ENCODE measurements at places on chromosomes 6 and 20.

GRCh38 chr6:31676322-31676903 lies 4.5 kb downstream of the LY6G5C start:
- no peak for DNase-seq

GRCh38 chr20:2799271-2799670 lies 1.2 kb downstream of the CPXM1 start:
- no peak for DNase-seq

DNA sequence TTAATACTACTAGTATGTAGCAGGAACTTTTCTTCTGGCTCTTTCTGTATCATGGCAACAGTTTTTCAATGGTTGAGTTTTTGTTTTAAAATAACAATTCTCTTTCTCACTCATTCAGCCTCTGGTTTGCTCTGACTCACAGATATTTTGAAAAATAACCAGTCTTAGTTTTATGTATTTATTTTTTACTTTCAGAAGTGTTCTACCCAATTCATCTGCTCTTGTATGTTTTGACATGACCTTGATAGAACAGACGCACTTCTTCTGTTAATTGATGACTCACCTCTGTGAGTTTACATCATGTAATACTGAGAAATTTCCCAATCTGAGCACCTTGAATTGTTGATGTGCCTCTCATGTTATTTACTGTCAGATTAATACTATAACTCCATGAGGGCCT lies 178.9 kb downstream of the SASH1 start:
- no peak for DNase-seq

DNA sequence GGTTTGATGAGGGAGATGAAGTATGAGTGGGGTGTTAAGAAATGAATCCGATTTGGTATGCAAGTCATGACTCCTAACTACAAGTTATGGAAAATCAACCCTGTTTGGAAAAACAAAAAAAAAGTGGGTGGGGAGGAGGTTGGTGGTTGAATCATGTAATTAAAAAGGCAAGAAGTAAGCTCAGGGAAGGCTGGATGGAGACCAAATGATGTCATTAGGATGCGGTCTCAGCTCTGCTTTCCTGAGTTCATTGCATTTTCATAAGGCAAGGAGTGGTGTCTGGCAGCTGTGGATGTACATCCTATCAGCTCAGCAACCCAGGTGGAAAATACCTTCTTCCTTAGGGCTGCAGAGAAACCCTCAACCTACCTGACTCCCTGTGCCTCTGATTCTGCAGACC lies 60.4 kb upstream of the AKAP12 start:
- no peak for DNase-seq

DNA sequence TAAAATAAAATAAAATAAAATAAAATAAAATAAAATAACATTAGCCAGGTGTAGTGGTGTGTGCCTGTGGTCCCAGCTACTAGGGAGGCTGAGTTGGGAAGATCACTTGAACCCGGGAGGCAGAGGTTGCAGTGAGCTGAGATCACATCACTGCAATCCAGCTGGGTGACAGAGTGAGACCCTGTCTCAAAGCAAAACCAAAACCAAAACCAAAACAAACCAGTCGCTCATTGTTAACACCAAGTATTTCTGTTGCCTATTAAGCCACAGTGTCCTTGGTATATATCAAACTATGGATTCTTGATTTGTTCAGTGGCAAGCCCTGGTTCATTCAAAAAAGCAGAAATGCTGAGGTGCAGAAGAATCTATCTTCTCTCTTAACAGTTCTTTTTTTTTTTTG lies 65.7 kb downstream of the PYGB start:
- DNase-seq: no peak

- no peak for DNase-seq
These were observed 5.4 kb upstream of the CPXM1 start for GRCh38 chr20:2805689-2806350.

DNA sequence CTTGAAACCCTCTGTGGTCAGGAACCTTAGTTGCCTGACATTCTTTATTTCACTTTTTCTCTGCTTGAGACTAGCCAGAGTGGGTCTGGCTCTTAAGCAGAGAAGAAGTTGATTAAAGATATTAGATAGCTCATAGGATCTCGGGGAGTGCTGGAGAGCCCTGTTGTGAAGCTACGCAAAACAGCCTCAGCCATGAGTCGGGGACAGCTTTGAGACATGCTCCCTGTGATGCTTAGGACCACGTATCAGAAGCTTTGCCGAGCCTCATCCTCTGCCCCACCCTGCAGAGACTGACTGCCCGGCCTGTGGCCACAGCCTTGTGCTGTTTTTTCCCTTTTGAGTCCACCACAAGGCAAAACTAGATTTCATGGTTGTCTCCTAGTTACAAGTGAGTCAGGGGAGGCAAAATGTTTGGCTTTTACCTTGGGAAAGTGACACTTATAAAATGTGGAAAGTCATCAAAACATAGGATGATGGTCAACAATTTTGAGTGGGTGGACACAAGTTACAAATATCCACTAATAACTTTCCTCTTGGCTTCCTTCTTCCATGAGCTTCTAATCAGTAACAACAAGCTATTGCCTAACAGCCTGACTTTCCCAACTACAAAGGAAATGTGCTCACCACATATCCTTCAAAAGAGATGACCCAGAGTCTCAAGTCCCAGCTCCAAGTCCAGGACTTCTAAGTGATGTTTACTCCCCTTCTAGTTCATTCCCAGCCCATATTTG lies 108.4 kb downstream of the JAG1 start:
- no peak for DNase-seq

GRCh38 chr6:4653141-4653540 lies 123.1 kb upstream of the CDYL start:
- no peak for DNase-seq

DNA sequence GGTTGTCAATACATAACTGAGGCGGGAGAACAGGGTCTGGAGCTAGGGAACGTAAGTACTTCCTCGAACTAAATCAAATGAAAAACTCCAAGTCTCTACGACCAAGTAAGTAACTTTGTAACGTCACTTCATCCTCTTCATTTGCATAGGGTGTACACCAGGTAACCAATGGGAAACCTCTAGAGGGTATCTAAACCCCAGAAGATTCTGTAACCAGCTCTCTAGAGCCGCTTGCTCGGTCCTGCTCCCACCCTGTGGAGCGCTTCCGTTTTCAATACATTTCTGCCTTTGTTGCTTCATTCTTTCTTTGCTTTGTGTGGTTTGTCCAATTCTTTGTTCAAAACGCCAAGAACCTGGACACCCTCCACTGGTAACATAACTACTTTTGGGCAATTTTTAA lies 133.5 kb upstream of the TMEM170B start:
- no peak for DNase-seq

DNA sequence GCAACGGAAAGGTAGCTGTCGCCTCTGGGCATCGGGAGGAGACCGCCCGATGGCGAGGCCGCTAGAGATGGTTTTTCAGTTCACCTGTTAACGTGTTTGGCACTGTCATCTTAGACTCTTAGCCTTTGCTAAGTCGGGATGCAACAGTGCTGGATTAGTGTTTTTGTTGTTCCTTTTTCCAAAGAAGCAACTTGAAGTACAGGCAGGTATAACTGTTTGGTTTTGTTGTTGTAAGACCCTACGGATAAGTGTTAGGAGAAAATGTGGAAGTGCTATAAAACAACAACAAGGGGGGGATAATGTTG lies 723 bp downstream of the MANEA start:
- no peak for DNase-seq

- DNase-seq: no peak
These were observed 12.5 kb upstream of the THBD start for GRCh38 chr20:23061734-23062561.

DNA sequence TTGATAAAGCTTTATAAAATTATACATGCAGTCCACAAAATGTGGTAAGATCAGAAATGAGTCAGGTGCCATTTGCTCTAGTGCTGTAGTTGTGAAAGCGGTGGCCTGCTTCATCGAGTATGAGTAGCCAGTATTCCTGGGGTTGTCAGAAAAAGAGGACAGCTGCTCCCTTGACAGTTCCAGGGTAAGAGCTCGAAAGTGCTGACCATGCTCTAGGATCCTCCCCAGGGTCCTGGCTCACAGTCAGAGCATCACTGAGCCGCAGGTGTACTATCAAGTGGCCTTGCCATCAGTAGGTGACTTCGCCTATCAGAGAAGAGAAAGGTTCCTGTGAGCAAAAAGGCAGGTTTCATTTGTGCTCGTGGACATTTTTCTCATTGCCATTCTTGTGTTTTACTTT lies 3.6 kb downstream of the BTBD3 start:
- DNase-seq: no peak

DNA sequence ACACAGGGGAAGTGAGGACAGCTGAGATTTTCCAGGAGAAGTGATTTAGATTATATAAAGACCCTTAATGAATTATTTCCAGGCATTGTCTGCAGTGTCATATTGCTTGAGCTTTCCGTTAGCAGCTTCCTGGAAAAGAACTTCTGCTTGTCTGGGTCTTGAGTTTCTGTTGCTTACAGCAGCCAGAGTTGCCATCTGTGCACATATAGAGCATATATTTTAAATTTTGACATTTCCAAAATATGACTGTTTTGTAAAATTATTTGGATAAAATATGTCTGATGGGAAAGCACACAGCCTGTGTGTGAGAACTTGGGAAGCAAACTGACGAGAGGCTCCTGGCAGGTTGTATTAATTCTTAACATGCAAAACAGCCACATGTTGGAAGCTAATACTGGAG lies 21.0 kb upstream of the NKX2-2 start:
- DNase-seq: no peak

- no peak for DNase-seq
These were observed 56.1 kb downstream of the GNAS-AS1 start for GRCh38 chr20:58794510-58795180.

DNA sequence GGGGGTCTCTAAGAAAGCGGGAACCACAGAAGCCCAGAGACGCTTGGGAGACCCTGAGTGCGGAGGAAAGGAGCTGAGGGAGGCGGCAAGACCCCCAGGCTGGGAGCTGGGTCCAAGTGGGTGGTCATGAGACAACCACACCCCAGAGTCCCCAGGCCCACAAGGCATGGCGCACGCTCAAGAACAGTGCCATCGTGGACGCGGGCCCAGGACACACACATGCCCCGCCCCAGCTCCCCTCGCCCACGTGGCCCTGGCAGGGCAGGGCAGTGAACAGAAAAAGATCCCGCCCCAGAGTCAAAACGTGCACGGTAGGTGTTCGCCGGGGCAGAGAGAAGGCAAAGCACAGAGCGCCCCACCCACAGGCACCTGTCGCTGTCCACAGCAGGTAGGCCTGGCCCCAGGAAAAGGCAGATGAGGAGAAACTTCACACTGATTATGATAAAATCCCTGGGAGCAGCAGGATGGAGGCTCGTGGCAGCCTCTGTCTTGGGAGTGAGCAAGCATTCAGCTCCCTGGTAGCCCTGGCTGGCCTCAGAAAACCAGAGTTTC lies 50.0 kb downstream of the BPIFB1 start:
- no peak for DNase-seq

DNA sequence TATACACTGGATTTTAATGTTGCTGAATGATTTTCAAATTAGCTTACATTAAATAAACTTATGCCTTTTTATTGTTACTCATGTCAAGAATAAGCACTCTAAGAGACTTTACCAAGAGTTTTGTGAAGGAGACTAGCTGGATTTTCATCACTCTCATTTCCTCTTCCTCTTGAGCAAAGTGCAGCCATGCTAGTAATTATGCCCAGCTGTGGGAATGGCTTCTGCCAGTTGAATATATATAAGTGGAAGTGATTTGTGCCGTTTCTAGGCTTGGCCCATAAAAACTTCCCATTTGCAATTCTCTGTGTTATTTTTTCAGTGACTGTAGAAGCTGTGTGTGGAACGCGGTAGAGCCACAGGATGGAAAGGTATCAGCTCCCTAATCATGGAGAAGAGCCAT lies 255.8 kb downstream of the HDGFL1 start:
- no peak for DNase-seq

- no peak for DNase-seq
These were observed 35.1 kb downstream of the SYNJ2 start for GRCh38 chr6:158016571-158017383.

DNA sequence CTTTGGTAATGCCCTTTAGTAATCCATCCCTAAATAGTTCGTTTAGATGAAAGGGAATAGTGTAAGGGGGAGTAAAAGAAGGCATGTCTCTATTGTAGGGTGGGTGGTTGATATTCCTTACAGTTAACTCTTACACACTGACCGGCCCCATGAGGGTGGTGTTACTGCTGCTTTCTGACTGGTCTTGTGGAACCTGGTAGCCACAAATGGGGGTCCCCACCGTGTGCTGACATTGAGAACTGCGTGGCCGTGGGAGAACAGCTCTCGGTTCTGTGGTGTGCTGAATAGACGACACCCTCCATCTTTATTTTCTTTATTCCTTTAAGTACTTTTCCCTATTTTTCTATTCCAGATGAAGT lies 19.3 kb downstream of the MRAP2 start:
- no peak for DNase-seq

DNA sequence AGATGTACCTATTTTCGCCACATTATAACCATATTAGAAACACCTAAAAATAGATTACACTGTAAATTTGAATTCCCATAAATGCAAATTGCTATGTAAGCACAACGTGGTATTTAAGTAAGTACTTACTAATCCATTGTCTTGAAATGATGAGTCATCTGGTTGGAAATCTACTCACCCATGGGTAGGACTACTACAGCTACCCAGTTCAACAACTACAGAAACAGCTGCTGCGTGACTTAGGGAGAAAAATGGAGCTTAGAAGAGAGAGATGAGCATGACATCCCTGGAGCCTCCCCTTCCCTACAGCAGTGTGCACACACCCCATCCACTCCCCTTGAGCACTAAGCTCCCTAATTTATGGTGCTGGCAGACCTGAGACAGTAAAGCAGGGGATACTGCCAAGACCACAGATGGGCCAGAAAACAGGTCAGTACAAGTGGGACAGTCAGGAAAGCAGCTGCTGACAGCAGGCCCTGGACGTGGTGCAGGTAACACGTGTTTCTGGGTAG lies 26.9 kb downstream of the RRAGD start:
- peak; percentile 2 for DNase-seq

GRCh38 chr20:49276961-49277785 lies 684 bp downstream of the ZNFX1 start:
- peak; percentile 64 for DNase-seq

GRCh38 chr6:10587656-10588406 lies 66.7 kb downstream of the GCNT2 start:
- no peak for DNase-seq

GRCh38 chr6:51266604-51267003 lies 447.9 kb downstream of the TFAP2B start:
- DNase-seq: no peak

DNA sequence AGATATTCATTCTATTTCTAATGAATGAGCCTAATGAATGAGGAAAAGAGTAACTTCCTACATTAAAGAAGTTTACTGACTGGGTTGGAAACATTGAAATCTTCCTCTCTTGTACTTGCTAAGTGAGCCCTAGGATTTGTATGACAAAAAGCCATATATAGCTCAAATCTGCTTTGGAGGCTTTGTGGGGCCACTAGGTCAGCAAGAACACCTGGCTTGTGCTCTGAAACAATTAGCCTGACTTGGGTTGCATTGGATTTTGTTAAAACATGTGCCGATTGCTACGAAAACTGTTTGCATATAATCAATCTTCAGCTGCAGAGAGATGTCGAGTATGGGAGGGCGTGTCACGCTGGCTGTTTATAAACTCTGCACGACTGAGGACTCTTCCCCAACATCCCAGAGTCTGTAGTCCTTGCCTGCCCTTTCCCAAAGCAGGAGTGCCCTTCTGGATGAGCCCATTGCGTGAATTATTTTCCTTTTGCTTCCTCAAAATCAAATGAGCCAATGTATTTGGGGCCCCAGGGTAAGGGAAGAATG lies 684.8 kb downstream of the DHX35 start:
- no peak for DNase-seq
